ENCODE measurements at places on chromosomes 6 and 20.

GRCh38 chr6:31717499-31718222, 2.5 kb downstream of the LY6G6D start:
- no peak for DNase-seq

DNA sequence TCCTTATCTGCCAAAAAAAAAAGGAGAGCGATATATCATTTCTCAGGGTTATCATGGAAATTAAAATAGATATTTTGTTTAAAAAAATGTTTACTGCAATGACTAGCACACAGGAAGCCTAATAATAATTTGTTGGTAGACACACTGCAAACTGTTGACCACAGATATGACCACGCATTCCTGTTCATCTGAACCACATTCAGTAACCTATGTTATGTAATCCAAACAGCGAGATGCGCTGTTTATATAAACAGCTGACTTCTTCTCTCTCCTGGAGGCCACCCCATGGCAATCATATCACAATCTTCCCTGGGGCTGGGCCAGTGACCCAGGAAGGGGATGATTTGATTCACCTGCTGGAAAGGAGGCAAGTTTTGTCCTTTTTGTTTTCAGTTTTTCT, 129.3 kb upstream of the UST start:
- DNase-seq = no peak

DNA sequence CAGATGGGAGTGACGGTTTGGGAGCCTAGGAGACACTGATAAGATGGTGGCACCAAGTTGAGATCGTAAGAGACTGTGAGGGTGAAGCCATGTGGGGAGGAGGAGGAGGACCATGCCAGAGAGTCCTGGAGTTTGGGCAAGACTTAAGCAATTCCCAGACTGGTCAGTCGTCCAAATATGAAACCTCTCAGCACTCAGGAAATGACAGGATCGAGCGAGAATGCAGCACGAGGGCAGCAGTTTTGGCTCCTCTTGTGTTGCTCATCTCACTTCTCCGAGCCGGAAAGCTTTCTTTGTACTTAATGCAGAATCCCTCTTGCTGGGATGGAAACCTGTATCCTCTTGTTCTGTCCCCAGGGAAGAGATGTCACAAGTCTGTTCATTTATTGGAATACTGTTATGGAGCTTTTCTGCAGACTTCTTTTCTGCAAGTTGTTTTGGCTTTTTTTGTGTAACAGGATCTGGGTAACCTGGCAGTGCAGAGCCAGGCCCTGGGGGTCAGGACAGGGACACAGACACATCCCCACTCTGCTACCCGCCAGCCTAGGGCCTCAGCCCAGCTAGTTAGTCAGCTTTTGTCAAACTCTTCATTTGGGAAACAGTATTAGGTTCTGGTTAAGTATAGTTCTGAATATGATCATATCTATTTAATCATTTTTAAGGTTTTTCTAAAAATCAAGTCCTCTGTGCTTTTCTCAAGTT, 34.3 kb downstream of the FNDC1 start:
- DNase-seq = no peak

DNA sequence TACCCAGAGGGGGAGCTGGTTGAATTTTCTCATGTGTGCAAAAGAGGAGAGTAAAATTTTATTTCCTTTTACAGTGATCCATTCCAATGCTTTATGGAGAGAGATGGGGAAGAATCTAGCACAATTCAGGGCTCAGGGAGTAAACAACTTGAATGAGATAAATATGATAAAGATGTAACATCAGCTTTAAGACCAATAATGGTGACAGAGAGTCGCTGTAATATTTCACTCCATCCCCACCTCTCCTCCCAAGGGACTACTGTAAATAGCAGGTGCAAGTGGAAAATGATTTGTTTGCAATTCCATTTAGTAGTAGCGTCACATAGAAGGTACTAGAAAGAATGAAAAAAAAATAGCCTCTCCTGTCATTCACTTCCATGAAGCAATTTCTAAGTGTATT, 4.8 kb downstream of the CRISP3 start:
- DNase-seq = no peak

GRCh38 chr20:51747182-51747911, 20.8 kb downstream of the ATP9A start:
- DNase-seq = no peak

GRCh38 chr6:121521164-121521555, 85.7 kb downstream of the GJA1 start:
- DNase-seq = no peak

- DNase-seq = no peak
Measured at GRCh38 chr6:72968704-72969103, 256.6 kb downstream of the KHDC1L start.

GRCh38 chr6:161233986-161234661, 39.7 kb downstream of the AGPAT4 start:
- no peak for DNase-seq

GRCh38 chr20:54212226-54212625, 4.3 kb downstream of the PFDN4 start:
- DNase-seq = no peak

DNA sequence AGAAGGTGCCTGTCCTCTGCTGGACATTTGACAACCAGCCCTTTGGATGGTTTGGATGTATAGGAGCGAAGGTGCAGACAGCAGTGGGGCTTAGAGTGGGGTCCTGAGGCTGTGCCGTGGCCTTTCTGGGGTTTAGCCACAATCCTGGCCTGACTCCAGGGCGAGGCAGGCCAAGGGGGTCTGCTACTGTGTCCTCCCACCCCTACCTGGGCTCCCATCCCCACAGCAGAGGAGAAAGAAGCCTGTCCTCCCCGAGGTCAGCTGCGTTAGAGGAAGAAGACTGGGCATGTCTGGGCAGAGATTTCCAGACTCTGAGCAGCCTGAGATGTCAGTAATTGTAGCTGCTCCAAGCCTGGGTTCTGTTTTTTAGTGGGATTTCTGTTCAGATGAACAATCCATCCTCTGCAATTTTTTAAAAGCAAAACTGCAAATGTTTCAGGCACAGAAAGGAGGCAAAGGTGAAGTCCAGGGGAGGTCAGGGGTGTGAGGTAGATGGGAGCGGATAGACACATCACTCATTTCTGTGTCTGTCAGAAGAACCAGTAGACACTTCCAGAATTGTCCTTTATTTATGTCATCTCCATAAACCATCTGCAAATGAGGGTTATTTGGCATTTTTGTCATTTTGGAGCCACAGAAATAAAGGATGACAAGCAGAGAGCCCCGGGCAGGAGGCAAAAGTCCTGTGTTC, 1.3 kb upstream of the CDKN1A start:
- no peak for DNase-seq

GRCh38 chr20:43514648-43514999, 7.1 kb downstream of the L3MBTL1 start:
- DNase-seq = no peak

DNA sequence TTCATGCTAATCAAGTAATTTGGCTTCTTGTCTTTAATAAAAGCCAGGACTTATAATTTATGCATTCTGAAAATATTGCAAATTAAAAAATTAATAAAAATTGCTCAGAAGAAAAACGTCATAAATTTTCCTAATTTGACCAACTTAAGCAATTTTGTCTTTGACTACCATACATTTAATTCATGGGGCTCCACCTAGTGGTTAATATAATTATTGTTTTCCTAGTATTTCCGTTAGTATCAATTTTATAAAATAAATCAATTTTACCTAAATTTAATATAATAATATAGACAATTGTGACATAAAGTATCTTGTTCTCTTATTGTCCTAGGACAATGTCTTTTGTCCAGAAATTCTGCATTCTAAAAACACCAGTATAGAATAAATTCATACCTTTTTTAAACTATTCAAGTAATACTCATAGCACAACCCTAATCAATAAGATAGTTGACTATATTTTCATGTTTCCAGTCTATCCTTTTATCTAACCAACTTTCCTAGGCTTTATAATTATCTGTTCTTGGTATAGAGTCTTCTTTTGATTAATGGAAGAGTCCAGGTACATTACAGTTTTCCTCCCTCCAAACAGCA, 319.9 kb downstream of the TRDN start:
- no peak for DNase-seq

DNA sequence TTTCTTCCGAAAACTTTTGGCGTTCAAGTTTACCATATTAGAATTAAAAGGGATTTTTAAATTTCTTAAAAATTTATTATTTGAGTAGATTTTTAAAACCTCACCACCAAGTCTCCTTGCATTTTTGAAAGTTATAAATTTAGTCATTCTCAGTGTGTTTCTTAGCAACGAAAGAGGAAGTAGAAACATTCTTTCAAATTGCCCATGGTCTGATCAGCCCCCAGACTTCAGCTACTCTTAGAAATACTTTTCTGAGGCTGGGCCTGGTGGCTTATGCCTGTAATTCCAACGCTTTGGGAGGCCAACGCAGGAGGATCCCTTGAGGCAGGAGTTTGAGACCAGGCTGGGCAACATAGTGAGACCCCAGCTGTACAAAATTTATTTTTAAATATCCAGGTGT, 15.1 kb upstream of the RTF2 start:
- DNase-seq = no peak

DNA sequence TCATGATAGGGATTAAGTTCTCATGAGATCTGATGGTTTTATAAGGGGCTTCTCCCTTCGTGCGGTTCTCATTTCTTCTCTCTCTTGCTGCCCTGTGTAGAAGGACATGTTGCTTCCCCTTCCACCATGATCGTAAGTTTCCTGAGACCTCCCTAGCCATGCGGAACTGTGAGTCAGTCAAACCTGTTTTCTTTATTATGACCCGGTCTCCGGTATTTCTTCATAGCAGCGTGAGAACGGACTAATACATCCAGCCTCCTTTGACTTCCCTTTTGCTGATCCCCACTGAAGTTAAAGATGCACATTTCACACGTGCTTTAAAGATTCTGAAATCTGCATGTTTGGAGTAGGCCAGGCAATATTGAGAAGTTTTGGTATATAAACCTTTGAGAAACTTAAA, 543.1 kb downstream of the PRKN start:
- DNase-seq = no peak

GRCh38 chr6:81998432-81998831, 246.0 kb upstream of the TENT5A start:
- DNase-seq = no peak

DNA sequence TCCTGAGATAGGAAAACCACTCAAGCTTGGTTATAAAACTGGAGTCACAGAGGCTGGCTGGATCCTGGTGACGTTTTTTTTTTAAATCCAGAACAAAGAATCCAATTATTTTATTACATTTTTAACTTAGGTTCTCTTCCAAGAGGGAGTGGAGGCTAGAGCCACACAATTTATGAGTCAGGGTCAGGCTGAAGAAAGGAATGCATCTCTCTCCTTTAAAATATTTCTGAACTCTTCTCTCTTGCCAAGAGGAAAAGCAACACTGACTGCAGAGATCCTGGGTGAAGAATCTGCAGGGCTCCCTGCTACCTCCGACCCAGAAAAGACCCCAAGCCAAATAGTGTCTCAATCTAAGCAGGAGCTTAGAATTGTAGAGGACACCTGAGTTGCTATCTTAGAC, 88.5 kb upstream of the SSTR4 start:
- DNase-seq = no peak

- no peak for DNase-seq
Measured at GRCh38 chr6:33849500-33850075, 45.8 kb upstream of the MLN start.

GRCh38 chr6:109767961-109768360, 76.9 kb downstream of the FIG4 start:
- no peak for DNase-seq

GRCh38 chr6:42147138-42147562, 4.7 kb upstream of the C6orf132 start:
- DNase-seq = no peak

GRCh38 chr6:112145080-112145573, 57.7 kb downstream of the FAM229B start:
- DNase-seq = no peak

DNA sequence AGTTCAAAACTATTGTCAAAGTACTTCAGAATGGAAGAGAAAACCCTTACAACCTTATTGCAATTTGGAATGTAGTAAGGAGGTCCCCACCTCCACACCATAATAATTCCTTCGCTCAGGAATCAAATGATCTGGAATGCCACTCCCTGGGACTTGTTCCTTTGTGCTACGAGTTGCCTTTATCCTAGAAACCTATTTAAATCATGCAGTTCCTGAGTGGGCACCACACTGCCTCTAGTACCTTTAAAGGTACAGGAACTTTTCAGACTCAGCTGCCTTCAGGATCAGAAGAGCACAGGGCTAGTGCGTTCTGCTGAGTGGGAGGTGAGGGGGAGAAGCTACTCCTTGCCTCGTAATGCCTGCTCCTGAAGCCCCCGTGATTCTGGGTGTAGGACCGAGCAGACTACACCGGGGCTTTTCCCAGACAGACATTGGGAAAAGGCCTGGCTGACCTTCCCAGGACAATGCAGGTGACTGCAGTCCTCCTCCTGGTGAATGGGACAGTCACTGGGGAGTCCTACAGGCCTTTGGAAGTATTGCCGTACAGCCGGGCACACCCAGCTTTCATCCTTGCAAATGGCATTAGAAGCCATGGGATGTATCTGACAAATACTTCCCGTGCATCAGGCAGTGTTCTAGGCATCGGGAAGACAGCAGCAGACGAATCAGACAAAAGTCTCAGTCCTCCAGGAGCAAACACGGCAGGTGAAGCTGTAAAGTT, 11.8 kb upstream of the TUBB2B start:
- no peak for DNase-seq

GRCh38 chr6:154428897-154429296, 72.3 kb upstream of the IPCEF1 start:
- DNase-seq = no peak

GRCh38 chr6:170523256-170524171, 29.6 kb downstream of the PSMB1 start:
- no peak for DNase-seq

DNA sequence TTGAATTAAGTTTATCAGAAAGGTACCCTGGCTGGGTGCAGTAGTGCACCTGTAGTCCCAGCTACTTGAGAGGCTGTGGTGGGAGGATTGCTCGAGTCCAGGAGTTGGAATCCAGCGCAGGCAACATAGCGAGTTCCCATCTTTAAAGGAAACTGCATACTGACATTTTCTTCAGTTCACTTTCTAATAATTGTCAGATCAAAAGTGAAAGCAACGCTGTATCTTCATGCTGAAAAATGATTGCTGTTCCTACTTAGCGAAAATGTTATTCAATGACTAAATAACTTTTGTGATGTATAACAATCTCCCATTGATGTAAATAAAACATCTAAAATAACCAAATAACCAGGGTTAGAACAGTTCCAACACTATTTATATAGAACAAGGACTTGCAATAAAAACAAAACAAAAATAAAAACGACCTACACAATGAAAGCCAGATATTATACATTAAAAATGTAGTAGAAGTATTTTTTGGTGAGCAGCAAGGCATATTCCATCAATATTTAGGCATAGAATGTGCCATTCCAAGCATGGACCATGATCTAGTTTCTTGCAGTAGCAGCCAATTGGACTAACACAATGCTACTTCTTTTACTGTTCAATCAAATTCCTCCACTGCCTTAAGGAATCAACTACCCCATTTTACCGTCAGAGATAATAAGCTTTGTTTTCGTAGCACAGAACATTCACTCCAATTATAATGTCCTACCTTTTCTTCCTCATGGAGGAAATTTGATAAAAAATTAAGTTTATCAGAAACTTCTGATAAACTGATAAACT, 1.5 kb downstream of the LATS1 start:
- DNase-seq = peak; percentile 9

DNA sequence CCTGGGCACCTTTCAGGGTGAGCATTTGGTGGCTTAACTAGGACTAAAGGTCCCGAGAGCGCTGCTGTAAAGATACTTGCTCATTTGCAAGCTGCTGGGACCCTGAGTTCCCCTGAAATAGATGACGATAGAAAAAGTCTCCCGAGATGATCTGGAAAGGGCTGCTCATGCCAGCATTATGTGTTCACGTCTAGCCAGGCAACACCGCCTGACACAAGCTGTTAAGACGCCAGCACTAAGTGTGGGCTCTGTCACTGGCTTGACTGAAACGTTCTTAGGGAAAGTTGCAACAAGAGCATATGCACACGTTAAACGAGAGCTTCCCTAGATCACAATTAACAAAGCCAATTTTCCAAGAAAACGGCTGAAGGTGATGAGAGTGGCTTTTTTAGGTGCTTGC, 113.7 kb downstream of the SLC23A2 start:
- DNase-seq = no peak
